ENCODE measurements at places on chromosomes 6 and 20.

GRCh38 chr6:107807196-107807811 lies 16.8 kb downstream of the SCML4 start:
- no peak for DNase-seq

- DNase-seq = no peak
These were observed 12.9 kb downstream of the TSPYL1 start for GRCh38 chr6:116266803-116267202.

DNA sequence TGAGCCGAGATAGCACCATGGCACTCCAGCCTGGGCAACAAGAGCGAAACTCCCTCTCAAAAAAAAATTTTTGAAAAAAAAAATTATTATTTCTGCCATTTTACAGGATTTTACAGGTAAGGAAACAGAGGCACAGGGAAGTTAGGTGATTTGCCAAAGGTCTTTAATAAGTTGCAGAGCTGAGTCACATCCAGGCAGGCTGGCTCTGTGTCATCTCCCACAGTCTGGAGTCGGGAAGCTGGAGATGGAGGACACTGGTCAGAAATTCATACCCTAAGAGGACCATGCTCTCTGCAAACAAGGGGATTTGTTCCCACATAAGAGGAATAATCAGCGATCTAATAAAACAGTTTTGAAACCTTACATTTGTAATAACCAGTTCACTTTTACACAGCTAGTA lies 24.1 kb downstream of the HECA start:
- no peak for DNase-seq

GRCh38 chr6:15606347-15606746 lies 56.5 kb downstream of the DTNBP1 start:
- DNase-seq = no peak

DNA sequence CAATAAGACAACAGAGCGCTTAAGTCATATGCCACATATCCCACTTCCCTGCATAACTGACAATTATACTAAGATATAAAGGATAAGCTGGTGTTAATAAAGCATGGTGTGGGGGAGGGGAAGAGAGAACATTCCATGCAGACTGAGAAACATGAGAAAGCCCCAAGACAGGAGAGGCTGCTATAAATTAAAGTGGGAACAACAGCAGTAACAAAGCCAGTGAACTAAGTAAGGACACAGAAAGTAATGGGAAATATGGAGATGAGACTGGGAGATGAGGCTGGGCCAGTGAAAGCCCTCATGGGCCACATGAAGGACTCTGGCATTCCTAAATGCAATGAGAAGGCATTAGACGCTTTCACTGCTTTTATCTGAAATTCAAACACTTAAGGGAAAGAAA lies 41.3 kb downstream of the SESN1 start:
- DNase-seq = no peak

DNA sequence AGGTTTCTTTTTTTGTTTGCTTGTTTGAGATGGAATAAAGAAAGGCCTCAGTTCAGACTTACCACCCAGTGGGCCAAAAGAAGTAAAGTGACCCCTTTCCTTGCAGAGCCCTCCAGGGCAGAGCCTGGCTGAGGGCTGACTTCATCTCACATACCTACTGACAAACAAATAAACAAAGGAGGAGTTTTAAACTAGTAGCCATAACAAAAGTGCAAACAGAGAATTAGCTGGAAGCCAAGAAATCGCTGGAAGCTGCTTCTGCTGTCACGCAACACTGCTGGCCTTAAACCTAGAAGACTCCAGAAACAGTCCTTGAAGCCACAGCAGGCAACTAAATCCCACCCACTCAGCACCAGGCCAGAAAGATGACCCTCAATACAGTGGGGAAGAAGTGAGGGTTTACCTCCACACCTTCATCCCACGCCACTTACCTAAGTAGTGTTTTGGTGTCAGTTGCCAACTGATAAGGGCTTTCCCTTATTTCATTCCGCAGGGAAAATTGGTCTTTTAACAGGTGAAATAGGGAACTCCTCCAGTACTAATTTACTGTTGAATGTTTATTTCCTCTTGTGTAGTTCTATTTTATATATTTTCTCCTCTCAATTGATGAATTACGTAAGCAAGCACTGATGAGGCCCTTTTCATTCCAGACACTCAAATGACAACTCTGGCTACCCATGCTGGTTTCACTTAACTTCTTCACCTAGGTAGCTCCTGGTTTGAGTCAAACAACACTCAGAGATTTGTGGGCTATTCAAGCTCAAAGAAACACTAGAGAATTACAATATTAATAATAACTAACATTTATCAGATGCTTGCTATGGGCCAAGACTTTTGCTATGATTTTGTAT lies 46.2 kb downstream of the EDN1 start:
- DNase-seq = no peak

DNA sequence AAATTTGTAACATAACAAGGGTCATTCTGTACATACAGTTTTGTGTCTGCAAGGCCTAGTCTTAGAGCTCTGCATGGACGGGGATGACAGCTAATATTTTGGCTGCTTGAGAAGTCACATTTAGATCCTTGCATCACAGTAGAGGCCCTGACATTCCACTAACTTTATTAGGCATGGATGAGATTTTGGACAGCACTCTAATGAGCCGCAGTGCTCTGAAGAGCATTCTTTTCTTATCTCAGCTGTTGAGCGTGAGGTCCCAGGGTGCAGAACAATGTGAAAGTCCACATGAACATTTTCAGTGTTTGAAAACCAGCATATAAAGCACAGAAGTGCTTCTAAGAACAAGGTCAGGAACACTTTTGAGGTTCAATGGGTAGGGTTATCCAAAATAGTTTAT lies 58.9 kb downstream of the IPCEF1 start:
- DNase-seq = no peak

All from brain pericyte (primary cell).